ENCODE measurements at places on chromosomes 5 and 9. TPM values are rescaled to one million over a fixed set of nuclear protein-coding genes. Genes with fewer than 3 reads are reported as not detected.

DNA sequence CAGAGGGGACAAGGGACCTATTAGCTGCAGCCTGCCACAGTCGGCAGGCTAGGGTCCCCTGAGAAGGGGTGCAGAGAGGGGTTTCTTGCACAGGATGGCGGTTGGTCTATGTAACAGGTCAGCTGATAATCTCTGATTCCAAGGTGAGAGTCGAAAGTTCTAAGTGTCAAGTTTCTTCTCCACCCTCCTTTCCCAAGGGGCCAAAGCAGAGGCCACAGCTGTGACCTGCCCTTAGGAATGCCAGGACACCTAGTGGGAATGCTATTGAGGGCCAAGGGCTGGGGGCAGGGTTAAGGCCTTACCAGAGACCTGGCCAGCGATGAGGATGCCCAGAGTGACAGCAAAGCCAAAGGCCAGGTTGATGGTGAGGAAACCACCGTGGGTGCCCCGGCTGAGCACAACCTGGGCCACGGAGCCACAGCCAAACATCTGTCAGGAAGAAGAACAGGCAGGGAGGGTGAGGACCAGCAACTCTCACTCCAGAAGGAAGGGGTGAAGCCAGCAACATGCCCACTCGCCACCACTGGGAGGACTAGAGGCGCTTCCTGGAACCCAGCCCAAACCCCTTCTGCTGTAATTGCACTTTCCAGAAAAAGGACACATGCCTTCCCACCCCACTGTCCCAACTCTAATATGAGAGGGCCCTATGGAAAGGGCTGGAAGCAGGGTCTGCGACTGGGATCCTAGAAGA is 3.8 kb downstream of the AQP3 start:
- no peaks in the 10 kb centered on the region for H3K4me1 ChIP-seq
- H3K36me3 ChIP-seq: no peaks in the 10 kb centered on the region
- H3K27me3 ChIP-seq: peaks cover 21% of the 10 kb centered on the region
- H3K27ac ChIP-seq: no peak overlapping the region
- H3K4me3 ChIP-seq: no peak overlapping the region

- no peak overlapping the region for H3K27ac ChIP-seq
- H3K36me3 ChIP-seq: no peaks in the 10 kb centered on the region
- DNase-seq: no peak
- no peak overlapping the region for H3K4me3 ChIP-seq
- H3K27me3 ChIP-seq: no peaks in the 10 kb centered on the region
These were observed 75.0 kb upstream of the PPP1R26 start for GRCh38 chr9:135404451-135405144.

DNA sequence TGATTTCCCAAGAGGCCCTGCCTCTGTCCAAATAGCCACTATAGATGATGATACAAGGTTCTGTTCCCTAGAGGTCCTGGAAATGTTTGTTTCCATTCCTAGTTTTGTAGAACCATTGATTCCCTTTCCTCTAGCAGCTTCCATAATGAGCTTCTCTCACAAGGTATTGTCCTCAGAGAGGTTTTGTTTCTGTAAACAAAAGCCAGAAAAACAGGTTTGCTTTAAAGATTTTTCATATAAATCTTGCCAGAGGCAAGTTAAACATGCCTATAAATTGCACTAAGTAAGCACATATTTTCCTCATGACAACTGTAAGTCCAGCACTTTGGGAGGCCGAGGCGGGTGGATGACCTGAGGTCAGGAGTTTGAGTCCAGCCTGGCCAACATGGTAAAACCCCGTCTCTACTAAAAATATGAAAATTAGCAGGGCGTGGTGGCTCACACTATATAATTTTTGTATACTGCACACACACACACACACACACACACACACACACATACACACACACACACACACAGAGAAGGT is 1787.7 kb downstream of the EFNA5 start:
- no peaks in the 10 kb centered on the region for H3K4me1 ChIP-seq
- H3K27me3 ChIP-seq: no peaks in the 10 kb centered on the region
- no peak overlapping the region for H3K27ac ChIP-seq
- H3K36me3 ChIP-seq: no peaks in the 10 kb centered on the region
- no peak overlapping the region for H3K4me3 ChIP-seq

- H3K4me1 ChIP-seq: no peaks in the 10 kb centered on the region
- no peak for DNase-seq
- H3K36me3 ChIP-seq: no peaks in the 10 kb centered on the region
- H3K27me3 ChIP-seq: no peaks in the 10 kb centered on the region
- H3K27ac ChIP-seq: no peak overlapping the region
These were observed 32.3 kb upstream of the NRG2 start for GRCh38 chr5:140075371-140075770.

- no peak overlapping the region for H3K27ac ChIP-seq
- no peak overlapping the region for H3K4me3 ChIP-seq
- no peaks in the 10 kb centered on the region for H3K36me3 ChIP-seq
- no peaks in the 10 kb centered on the region for H3K4me1 ChIP-seq
- DNase-seq: no peak
These were observed 103.6 kb upstream of the CHD1 start for GRCh38 chr5:99032234-99033013.

GRCh38 chr9:13479096-13479495 is 199.6 kb upstream of the MPDZ start:
- H3K27me3 ChIP-seq: no peaks in the 10 kb centered on the region
- no peak overlapping the region for H3K27ac ChIP-seq
- H3K36me3 ChIP-seq: no peaks in the 10 kb centered on the region

- H3K4me3 ChIP-seq: no peak overlapping the region
- DNase-seq: no peak
- H3K36me3 ChIP-seq: peaks cover 40% of the 10 kb centered on the region
- H3K27ac ChIP-seq: no peak overlapping the region
These were observed 76.8 kb upstream of the DAPK1 start for GRCh38 chr9:87420884-87421283.

DNA sequence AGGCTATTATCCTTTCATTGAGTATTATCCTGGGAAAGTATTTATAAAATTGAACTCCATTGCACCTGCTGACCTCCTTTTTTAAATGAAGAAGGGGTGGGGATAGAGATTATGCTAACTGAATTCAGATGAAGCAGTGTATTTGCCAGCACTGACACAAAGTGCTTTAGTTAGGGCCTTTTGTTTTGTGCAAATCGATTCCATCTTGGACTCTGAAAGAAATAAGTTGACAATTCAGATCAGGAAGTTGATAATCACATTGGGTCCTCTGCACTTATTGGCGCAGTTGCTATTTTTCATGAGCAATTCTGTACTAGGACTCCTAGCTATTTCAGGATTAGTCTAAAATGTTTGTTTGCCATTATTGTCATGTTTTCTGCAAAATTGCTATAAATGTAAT is 101.6 kb upstream of the FSD1L start:
- H3K27ac ChIP-seq: no peak overlapping the region
- H3K4me1 ChIP-seq: no peaks in the 10 kb centered on the region
- no peak for DNase-seq
- H3K36me3 ChIP-seq: no peaks in the 10 kb centered on the region
- H3K4me3 ChIP-seq: no peak overlapping the region

- H3K4me1 ChIP-seq: no peaks in the 10 kb centered on the region
- DNase-seq: no peak
- H3K4me3 ChIP-seq: peak overlapping the region; percentile 75
- no peaks in the 10 kb centered on the region for H3K27me3 ChIP-seq
- 0 out of 2 replicates have a peak overlapping the region, but pooled peaks have one; percentile 40 for H3K27ac ChIP-seq
These were observed 877 bp downstream of the SH3GLB2 start for GRCh38 chr9:129027224-129027684.

DNA sequence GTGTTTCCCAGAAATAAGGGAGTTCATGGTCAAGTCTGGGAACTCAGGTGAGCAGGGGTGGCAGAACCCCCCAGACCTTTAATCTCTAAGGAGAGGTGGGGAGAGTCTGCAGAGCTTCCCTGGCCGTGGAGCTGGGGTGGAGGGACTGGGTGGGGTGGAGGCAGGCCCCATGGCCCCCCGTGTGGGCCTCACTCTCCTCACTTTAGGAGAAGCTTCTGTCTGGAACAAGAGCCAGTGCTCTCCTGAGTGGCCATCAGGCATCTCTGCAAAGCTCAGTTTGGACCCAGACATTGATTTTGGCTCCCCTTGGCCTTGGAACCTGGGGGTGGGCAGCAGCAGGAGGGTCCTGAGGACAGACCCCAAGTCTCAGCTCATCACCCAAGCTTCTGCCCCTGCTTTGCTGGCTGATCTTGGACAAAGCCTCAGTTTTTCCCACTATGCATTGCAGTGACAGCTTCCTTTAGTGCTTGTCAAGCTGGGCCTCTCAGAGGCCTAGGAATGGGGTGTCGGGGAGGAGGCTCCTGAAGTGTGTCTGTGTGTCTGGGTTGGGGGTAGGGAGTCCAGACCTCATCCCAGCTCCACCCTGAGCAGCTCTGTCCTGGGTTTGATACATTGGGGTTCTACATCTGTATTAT is 3.5 kb upstream of the GBGT1 start:
- H3K4me3 ChIP-seq: no peak overlapping the region
- H3K27me3 ChIP-seq: peaks cover 2% of the 10 kb centered on the region
- no peak for DNase-seq
- H3K36me3 ChIP-seq: no peaks in the 10 kb centered on the region

DNA sequence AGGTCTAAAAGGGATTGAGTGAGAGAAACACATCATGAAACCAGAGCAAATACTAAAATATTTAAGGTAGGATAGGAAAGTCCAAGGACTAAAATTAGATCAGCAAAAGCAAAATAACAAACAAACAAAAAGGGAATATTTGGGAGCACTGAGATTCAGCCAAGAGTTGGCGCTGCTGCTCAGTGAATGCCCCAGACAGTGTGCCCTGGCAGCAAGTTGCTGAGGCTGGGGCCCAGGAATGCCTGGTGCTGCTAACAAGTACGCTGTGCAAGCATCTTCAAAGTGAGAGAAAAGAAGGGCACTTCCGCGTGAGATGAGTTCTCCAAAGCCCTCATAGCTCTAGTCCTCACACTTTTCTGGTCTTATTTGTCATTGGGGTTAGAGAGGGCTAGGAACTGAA is 603.3 kb downstream of the EFNA5 start:
- no peak overlapping the region for H3K4me3 ChIP-seq
- no peaks in the 10 kb centered on the region for H3K36me3 ChIP-seq
- no peak for DNase-seq
- no peak overlapping the region for H3K27ac ChIP-seq

GRCh38 chr5:6861667-6862066 is 148.4 kb downstream of the TENT4A start:
- H3K4me3 ChIP-seq: no peak overlapping the region
- no peak overlapping the region for H3K27ac ChIP-seq
- H3K27me3 ChIP-seq: no peaks in the 10 kb centered on the region
- H3K36me3 ChIP-seq: no peaks in the 10 kb centered on the region

GRCh38 chr9:133269537-133270362 is 5.3 kb downstream of the ABO start:
- H3K4me3 ChIP-seq: no peak overlapping the region
- H3K27ac ChIP-seq: no peak overlapping the region
- no peak for DNase-seq
- H3K36me3 ChIP-seq: no peaks in the 10 kb centered on the region
- H3K27me3 ChIP-seq: peaks cover 18% of the 10 kb centered on the region

- no peaks in the 10 kb centered on the region for H3K4me1 ChIP-seq
- no peaks in the 10 kb centered on the region for H3K36me3 ChIP-seq
- H3K27me3 ChIP-seq: no peaks in the 10 kb centered on the region
- no peak overlapping the region for H3K27ac ChIP-seq
These were observed 81.8 kb upstream of the KLF9 start for GRCh38 chr9:70496244-70496643.

DNA sequence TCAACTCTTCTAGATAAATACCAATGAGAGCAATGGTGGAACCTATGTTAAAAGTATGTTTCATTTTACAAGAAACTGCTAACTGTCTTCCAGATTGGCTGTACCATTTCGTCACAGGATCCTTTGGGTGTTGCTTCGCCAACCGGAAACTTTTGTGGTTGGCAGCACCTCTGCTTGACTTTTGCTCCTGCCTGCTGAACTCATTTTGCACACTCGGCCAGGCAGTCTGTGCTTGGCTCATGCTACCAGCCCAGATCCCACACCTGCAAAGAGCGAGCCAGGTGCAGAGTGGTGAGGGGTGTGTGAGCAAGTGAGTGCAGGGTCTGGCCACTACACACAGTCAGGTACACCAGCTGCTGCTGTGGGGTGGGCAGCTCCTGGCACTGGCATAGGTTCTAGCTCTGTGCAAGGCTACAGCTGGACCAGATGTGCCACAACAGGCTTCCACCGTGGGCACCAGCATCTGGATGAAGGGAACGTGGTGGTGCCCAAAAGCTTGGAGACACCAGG is 422.3 kb downstream of the PRR16 start:
- DNase-seq: no peak
- no peaks in the 10 kb centered on the region for H3K36me3 ChIP-seq
- no peak overlapping the region for H3K4me3 ChIP-seq
- no peak overlapping the region for H3K27ac ChIP-seq
- H3K4me1 ChIP-seq: no peaks in the 10 kb centered on the region

DNA sequence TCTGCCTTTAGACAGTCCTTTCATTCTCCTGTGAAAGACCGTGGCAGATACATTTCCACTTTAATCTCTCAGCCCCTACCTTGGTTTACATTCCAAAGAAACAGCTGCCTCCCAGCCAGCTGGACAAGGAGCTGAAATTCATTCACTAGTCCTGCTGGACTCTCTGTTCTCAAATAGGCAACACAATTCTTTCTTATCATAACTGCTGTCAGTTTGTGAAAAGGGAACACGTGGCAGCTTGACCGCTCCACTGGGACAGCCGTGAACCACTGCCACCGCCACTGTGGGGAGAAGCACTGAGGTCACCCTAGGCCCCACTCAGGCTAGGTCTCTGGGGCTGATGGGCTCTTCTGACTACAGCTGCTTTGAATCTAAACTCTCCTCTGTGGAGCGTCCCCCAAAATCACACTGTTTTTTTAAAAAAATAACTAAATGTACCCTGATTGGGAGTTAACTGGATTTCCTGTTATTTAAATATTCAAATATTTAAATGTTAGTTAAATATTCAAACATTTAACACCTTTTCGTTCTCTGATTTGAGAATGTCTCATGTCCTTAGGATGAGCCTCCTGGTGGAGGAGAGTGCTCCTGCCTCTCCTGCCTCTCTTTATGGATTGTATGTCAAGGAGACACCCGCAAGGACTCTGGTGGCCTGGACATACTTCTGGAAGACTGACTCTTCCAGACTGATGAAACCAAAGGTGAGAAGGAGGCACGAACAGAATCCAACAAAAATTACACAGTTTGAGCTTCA is 120.1 kb downstream of the BOD1 start:
- H3K27me3 ChIP-seq: no peaks in the 10 kb centered on the region
- no peaks in the 10 kb centered on the region for H3K36me3 ChIP-seq
- no peak for DNase-seq
- H3K4me3 ChIP-seq: no peak overlapping the region
- H3K4me1 ChIP-seq: no peaks in the 10 kb centered on the region
- no peak overlapping the region for H3K27ac ChIP-seq

- H3K4me1 ChIP-seq: no peaks in the 10 kb centered on the region
- no peak overlapping the region for H3K27ac ChIP-seq
- H3K4me3 ChIP-seq: no peak overlapping the region
- DNase-seq: no peak
- no peaks in the 10 kb centered on the region for H3K36me3 ChIP-seq
These were observed 189.4 kb downstream of the IRX2 start for GRCh38 chr5:2562036-2562435.

- H3K4me1 ChIP-seq: peaks cover 5% of the 10 kb centered on the region
- H3K4me3 ChIP-seq: no peak overlapping the region
- no peaks in the 10 kb centered on the region for H3K36me3 ChIP-seq
- no peaks in the 10 kb centered on the region for H3K27me3 ChIP-seq
- no peak for DNase-seq
- no peak overlapping the region for H3K27ac ChIP-seq
These were observed 278.5 kb downstream of the TMEM167A start for GRCh38 chr5:82798676-82799075.

IL5 gene
- not detected for total RNA-seq

GABRA1 gene
- total RNA-seq: 17.3 TPM

HEMGN gene
- total RNA-seq: not detected

UGCG gene
- total RNA-seq: 31.4 TPM

PPWD1 gene
- 34.0 TPM for total RNA-seq
